ENCODE measurements at places on chromosomes 2 and 18. TPM values are rescaled to one million over a fixed set of nuclear protein-coding genes. Genes with fewer than 3 reads are reported as not detected.

- no peak for DNase-seq
These were observed 119.1 kb downstream of the BMPR2 start for GRCh38 chr2:202495230-202495604.

DNA sequence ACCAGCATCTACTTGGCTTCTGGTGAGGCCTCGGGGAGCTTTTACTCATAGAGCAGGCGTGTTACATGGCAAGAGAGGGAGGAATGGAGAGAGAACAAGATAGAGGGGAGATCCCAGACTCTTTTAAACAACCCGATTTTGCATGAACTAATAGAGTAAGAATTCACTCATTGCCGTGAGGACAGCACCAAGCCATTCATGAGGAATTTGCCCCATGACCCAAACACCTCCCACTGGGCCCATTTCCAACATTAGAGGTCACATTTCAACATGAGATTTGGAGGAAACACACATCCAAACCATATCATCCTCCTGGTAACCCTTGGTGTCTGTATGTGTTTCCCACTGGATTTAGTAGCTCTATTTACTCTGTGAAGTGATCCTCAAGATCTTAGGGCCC, 249.9 kb upstream of the SP5 start:
- no peak for DNase-seq

- no peak for DNase-seq
These were observed 232.8 kb downstream of the MBD5 start for GRCh38 chr2:148253685-148254084.

DNA sequence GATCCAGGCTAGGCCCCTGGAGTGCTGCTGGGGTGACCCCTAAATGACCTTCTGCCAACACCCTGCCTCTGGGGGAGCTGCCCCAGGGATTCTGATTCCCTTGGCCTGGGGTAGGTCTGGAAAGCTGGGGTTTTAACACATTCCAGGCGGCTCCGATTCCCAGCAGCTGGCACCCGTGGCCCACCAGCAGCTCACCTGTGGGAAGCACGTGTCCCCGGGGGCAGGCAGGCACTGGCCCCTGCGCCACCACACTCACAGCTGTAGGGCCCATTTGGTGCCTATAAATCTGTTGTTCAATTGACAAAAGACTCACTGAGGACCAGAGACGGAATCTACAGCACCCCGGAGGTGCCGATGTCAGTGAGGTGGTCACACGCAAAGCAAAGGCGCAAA, 4.1 kb upstream of the KLHL30 start:
- DNase-seq: no peak

DNA sequence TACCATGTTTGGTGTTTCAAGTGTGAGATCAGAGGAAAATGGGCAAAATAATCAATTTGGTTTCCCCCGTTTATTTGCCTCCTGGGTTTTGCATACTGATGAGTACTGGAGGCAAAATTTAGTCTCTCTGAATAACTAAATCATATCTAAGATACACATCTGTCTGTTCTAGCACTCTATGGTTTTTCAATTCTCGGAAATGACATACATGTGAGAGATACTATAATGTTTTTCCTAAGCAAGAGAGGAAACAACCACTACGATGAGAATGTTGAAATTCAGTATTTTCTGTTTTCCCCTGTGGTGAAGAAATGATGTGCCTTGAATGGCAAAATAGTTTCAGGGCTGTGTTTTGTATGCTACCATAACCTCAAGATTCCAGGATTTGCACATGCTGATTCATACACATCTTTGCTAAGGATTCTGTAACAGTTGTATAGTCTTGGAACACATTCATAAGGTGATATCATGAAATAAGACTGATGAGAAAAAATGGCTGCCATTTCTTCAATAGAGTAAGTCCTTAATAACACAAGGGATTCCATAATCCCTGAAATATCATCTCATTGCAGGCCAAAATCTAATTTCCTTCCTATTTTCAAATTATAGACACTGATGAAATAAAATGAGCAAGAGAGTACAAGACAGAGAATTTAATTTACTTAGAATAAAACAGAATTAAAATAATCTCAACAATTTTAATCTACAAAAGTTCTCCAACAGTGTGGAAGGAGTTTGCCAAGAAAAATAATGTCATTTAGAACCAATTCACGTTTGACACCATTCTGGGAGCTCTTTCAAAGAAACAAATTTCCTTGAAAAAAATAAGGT, 316.6 kb downstream of the FIGN start:
- DNase-seq: no peak

- no peak for DNase-seq
These were observed 531.5 kb downstream of the TNS1 start for GRCh38 chr2:217471319-217471718.

DNA sequence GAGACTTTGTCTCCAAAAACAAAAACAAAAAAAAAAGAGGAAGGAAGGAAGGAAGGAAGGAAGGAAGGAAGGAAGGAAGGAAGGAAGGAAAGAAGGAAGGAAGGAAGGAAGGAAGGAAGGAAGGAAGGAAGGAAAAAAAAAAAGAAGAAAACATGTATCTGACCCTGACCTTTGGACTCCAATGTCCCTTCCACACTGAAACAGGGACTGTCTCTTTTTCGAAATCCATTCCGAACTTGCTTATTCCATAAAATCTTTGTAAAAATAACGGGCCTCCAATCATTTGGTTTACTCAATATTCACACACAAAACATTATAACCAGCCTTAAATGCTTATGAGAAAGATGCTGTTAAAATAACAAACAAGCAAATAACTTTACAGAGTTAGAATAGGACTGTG, 225.7 kb downstream of the TCF4 start:
- DNase-seq: no peak

DNA sequence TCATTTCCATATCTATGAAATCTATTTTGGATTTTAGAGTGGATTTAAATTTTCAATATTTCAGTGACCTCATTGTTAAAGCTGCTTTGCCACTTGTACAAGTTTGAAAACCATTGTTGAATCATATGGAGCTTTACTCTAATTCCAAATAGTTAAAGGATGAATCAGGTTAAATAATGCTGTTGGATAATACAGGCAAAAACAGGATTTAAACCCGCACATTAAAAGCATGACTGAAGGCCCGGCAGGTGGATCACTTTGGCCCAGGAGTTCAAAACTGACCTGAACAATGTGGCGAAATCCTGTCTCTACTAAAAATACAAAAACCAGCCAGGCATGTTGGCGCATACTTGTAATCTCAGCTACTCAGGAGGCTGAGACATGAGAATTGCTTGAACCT, 68.3 kb downstream of the RIF1 start:
- DNase-seq: no peak

EVX2 gene
- not detected for total RNA-seq

COL3A1 gene
- total RNA-seq: not detected

SKA1 gene
- total RNA-seq: 44.2 TPM

ARHGEF4 gene
- total RNA-seq: 0.52 TPM

All from activated CD4-positive, alpha-beta memory T cell treated with anti-CD3 and anti-CD28 coated beads for 36 hours (primary cell).